ENCODE measurements at places on chromosomes 3 and 15.

DNA sequence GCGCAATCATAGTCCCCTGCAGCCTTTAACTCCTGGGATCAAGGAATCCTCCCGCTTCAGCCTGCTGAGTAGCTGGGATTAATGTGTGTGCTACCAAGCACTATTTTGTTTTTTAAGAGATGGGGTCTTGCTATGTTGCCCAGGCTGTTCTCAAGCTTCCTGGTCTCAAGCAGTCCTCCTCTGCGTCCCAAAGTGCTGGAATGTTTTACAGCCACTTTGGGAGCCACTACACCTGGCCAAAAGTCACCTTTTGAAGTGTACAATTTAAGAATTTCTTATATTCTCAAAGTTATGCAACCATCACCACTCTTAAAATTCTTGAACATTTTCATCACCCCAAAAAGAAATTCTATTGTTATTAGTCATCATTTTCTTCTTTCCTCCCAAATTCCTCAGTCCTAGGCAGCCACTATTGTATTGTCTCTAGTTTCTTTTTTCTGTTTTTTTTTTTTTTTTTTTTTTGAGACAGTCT, 17.8 kb downstream of the CDV3 start:
- DNase-seq: no peak

DNA sequence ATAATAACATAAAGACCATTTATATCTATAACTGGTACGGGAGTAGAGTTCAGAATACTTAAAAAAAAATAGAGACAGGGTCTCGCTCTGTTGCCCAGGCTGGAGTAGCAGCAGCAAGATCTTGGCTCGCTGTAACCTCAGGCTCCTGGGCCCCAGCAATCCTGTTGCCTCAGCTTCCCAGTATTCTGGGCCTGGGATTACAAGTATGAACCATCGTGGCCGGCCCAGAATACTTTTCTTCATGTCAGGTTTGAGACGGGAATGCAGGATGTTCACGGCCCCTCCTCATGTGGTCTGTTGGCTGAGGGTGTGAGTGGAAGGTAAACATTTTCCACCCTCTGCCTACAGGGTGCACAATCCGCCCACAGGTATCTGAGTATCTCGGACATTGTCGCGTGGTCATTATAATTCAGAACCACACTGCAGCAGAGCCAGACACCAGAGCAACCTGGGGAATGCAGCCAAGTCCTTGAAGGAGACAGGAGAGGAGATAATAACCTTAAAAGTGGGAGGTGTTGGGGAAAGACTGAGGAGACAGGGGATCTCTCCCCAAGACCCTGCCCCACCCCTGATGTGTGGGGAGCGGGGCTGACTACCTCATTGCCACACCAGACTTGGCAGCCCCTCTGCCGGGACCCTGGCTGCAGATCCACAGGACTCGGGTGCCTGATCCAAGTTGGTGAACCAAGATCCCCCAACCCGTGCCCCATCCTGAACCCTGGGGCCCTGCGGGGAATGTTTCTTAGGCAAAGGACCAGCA, 106.8 kb downstream of the ADCY5 start:
- DNase-seq: no peak

GRCh38 chr3:64030741-64031140, 7.4 kb upstream of the PSMD6 start:
- peak; percentile 62 for DNase-seq

DNA sequence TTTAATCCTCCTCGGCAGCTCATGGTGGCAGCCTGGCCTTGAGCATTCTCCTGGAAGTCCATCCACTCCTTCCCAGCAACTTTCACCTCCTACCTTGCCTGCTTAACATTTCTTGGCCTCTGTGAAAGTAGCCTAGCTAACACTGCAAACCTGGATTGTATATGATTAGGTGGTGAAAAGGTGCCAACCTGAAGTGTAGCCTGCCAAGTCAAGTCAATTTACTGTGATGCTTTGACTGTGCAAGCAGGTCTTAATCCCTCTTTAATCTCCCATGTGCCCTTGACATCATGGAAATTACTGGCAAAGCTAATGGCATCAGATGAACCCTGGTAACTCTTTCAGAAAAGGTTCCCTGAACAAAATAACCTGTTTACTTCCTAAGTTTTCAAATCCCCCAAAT, 169.7 kb upstream of the NR2F2 start:
- DNase-seq: no peak

DNA sequence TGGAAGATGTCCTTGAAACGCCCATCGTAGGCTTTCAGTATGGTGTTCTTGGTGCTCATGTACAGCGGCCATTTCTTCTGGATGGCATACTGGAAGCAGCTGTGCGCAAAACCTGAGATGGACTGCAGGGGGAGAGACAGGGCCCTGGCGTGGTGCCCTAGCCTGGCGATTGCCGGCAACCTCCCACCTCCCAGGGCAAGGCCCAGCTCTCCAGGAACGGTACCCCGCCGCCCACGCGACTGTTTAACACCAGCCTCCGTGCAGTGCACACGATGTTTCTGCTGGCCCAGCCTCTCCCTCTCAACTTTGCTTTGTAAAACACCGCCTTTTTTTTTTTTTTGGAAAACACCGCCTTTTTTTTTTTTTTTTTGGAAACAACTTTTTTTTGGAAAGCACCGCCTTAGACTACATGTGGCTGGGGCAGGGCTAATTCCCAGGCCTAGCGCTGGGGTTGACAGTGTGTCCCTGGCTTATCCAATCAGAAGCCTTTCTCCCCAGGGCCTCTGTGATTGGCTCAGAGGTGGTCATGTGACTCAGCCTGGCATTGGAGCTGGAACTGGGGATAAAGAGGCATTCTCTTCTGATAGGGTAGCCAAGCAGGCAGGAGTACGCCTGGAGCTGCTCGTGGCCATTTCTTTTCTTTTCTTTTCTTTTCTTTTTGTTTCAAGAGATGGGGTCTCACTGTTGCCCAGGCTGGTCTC, 14.7 kb downstream of the IDH2 start:
- no peak for DNase-seq

GRCh38 chr15:65947041-65947440, 77.8 kb downstream of the RAB11A start:
- no peak for DNase-seq

GRCh38 chr15:90617171-90617570, 87.4 kb downstream of the CRTC3 start:
- DNase-seq: no peak

- no peak for DNase-seq
Observed at GRCh38 chr3:57133157-57133556, 32.0 kb downstream of the IL17RD start.

GRCh38 chr15:72117486-72118016, 399 bp downstream of the MYO9A start:
- no peak for DNase-seq

GRCh38 chr15:77542491-77543001, 90.2 kb downstream of the LINGO1 start:
- DNase-seq: no peak

DNA sequence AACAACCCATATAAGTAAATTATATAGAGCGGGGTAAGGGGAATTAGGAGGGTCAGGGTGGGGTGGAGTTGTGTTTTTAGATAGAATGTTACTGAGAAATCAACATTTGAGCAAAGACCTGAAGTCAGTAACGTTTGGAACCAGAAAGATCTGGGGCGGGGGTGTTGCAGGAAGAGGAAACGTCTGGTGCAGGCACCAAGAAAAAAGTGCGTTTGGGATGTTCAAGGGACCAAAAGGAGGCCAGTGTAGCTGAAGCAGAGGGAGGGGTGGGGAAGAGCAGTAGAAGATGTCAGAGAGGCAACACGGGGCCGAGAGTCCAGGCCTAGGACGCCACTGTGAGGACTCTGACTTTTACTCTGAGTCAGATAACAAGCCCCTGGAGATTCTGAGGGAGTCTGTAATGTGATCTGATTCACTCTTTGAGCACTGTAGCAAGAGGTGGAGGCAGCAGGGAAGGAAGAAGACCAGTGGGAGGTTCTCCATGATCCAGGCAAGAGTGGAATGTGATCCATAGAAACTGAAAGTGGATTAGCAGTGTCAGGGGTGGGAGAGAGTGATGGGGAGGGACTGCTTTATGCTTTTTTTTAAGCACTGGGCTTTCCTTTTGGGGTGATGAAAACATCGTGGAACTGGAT, 179.3 kb upstream of the CHRM5 start:
- DNase-seq: no peak

- DNase-seq: no peak
Observed at GRCh38 chr3:65751123-65751700, 287.5 kb downstream of the MAGI1 start.

DNA sequence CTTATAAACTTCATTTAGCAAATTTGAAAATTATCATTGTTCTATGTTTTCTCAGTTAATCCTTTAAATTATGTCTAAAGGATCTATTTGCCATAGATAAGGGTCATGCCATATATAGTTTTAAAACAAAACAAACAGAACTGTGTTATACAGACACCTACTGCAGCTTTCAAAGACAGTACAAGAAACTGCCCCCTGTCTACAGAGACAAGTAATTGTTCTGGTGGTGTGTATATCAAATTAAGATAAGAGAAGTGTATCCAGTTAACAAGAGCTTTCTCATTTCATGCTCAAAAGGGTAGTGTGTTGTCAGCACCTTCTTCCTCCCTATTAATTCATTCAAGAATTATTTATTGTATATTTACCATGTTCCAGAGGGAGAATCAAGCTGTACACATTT, 201.2 kb downstream of the FMN1 start:
- no peak for DNase-seq

DNA sequence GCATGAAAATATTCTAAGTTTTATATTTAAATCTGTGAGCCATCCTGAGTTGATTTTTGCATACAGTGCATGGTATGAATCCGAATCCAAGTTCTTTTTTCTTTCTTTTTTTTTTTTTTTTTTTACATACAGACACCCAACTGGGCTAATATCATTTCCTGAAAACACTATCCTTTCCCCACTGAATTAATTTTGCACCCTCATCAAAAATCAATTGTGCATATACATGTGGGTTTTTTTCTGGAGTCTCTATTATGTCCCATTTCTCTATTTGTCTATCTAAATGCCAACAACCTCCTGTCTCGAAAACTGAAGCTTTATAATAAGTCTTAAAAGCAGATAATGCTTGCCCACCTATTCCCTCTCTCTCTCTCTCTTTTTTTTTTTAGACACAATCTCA, 5.9 kb upstream of the ABI3BP start:
- DNase-seq: no peak

DNA sequence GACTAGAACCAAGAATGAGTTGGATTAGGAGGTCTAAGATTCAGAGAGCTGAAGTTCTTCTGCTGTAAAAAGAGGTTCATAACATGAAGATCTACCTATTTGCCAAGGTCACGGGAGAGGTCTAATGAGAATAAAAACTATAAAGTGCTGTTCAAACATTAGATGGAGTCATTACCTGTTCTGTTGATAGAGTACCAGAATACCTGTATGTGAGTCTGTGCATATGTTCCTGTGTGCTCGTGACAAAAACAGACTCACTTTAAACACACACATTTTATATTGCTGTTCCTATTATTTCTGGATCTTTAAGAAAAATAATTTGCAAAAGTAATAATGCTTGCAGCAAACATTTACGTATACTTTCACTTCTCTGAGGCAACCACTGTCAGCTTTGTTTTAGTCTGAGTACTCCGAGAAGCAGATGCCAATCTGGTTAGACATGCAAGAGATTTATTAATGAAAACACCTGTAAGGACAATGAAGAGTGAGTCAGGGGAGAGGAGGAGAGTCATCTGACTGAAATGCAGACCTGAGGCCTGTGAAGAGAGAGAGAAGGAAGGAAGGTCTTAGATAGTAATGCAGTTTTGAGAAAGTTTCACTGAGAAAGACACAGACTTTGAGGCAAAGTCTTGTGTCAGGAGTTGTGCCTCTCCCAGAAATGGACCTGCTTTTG, 221.2 kb downstream of the SQOR start:
- DNase-seq: no peak

- DNase-seq: no peak
Observed at GRCh38 chr3:152558386-152558785, 276.5 kb upstream of the P2RY1 start.

DNA sequence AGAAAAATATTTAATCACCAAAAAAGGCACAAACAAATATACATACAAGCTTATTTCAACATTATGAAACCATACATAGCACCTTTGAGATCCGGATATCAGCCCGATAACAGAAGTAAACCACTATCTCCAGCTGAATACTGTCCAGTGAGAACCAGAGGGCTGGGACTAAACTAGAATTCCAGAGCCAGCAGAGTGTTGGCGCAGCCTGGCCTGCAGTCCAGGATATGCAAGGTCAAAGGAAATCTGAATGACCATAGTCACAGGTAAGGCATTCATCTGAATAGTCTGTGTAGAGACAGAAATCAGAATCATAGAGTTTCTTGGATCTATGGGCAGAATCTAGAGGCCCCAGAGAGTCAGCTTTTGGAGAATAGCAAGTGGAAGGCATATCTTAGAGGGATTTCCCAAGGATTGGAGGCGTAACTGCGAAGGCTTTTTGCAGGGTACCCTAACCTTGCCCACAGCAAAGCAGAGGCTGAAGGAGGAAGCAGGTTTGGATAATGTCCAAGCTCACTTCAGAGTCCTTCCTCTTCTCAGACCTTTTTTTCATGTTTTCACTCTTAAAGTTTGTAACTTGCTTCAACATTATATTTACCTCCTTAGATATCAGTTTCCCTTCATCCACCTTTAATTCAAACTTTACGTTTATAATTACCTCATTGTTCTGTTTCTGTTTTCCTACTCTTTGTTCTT, 32.5 kb upstream of the TP63 start:
- no peak for DNase-seq

- no peak for DNase-seq
Observed at GRCh38 chr15:22978691-22979237, 1.4 kb downstream of the CYFIP1 start.

DNA sequence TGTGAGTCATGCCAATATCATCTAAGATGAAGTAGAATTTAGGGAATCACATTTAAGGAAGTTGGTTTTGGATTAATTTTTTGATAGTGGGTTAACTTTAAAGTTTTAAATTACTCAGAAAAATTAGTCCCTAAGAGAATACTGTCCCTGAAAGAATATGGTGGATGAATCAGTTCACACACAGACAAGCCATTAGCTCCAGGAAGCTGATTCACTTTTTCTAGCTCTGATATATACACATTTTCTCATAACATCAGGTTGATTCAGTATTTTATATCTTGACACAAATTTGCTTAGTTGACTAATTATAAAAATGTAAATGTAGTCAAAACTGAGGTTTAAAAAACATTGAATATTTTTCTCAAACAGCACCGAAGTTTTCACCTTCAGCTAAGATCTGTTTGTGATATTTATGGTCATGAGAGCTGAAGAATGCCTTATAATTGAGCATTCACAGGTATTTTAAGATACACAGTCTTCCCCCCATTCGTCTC, 55.1 kb downstream of the MYH15 start:
- no peak for DNase-seq

- DNase-seq: no peak
Observed at GRCh38 chr3:140442621-140443020, 235.2 kb upstream of the TRIM42 start.

- no peak for DNase-seq
Observed at GRCh38 chr15:38538328-38539007, 26.1 kb downstream of the RASGRP1 start.

GRCh38 chr15:74798388-74799254, 14.0 kb upstream of the LMAN1L start:
- no peak for DNase-seq

Data from stimulated activated CD8-positive, alpha-beta memory T cell treated with anti-CD3 and anti-CD28 coated beads, Interleukin-4, amount 100 ng/mL, for 4 hours (primary cell).